Jurkat, Clone E6-1 (cell line): ENCODE measurements at places on chromosomes 5 and 9.

DNA sequence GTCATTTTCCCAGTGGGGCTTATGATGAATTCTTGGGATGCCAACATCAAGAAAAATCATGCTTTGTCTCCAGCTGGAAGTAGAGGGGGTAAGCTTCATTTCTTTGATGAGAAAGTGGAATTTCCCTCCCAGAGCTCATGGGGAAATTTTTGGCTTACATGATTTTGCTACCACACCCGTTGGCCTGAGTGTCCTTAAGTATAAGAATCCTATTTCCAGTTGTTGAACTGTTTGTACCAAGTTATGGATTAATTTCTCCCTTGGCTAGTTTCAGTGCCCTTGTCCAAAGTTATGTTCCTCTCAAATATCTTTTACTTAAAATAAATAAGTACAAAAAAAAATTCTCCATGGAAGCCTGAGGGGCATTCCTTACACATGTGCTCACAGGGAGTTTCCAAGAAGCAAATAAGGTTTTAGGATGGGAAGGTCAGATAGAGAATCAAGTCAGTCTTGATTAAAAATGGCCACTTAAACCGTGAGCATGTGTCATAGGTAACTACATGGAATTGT, 82.3 kb downstream of the PTCD2 start:
- DNase-seq: no peak

- DNase-seq: no peak
Measured at GRCh38 chr9:12314589-12314988, 378.6 kb upstream of the TYRP1 start.

GRCh38 chr5:138369261-138369660, 16.8 kb downstream of the KDM3B start:
- DNase-seq: no peak

DNA sequence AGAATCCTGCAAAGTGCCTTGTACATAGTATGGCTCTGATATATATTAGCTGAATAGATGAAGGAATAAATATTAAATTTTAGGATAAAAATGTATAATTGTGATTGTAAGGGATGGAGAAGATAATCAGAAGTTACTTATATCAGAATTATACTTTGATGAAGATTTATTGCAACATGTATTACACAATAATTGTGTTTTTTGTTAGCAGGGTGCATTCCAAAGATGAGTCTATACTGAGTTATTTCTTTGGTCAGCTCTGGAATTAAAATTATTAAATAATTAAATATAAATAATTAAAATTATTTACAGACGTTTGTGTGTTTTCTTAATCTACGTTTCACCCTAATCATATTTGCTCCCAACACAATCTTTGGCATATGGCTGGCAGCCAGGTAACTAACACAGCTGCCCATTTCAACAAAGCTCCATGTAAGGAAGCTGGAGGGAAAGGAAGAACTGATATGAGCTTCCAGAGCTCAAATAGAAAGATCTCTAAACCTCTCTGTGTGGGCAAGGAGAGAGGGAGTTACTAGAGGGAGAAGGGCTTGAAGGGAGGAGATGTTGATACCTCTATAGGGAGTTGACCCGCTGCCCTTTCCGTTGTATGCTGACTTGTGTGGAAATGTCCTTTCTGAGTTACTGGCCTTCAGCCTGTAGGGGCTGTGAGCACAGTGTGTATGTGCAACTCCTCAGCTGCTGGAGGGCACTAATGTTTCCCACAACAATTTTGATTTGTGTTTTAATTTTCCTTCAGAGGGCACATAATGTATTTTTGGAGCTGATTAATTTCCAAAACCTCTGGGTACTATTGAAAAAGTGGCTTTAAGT, 403.4 kb downstream of the MAN2A1 start:
- DNase-seq: no peak

DNA sequence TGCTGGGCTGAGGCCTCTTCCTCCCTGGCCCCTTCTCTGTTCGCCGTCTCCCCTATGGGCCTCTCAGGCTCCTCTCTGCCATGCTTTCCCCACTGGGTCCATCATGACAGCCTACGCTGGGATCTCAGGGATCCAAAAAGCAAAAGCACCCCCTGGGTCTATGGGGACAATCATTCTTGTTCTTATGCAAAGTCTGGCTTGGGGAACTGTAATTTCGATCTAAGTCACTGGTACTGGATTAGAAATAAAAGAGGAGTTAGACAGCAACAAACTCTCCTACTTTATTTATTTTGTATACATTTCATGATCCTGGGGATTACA, 86.6 kb downstream of the SLC38A9 start:
- DNase-seq: no peak

- no peak for DNase-seq
Measured at GRCh38 chr5:173595841-173596240, 20.6 kb downstream of the BOD1 start.

DNA sequence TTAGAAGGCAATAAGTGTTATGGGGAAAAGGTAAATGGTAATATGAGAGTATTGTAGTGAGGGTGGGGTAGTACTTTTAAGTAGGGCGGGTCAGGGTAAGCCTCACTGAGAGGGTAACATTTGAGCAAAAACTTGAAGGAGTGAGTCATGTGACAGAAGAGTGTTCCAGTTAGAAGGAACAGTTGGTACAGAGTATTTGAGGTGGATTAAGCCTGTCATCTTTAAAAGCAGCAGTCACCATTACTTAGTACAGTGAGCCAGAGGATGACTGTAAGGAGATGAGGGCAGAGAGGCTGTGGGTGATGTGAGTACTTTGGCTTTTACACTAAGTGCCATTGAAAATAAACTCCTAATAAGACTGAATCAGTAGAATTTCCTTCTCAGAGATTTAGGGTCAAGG, 54.8 kb downstream of the UBAP1 start:
- DNase-seq: no peak

- no peak for DNase-seq
Measured at GRCh38 chr5:9861666-9862256, 231.6 kb upstream of the TAS2R1 start.

DNA sequence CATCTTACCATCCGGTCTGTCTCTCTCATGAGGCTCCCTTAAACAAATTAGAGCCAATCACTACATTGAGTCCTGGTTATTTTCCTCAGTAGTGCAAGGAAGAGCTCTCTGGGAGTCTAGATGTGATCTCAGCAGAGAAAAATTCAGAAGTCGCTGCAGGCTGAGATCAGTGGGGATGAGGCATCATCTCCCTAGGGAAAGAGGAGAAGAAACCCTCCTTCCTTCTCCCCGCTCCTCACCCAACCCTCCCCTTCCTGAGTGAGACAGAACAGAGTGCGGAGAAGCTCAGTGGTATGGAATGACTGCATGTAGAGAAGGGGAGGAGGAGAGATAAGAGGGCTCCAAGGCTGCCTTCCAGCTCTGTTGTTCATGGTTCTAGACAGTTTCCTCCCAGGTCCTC, 80.5 kb downstream of the PAPPA start:
- DNase-seq: no peak

DNA sequence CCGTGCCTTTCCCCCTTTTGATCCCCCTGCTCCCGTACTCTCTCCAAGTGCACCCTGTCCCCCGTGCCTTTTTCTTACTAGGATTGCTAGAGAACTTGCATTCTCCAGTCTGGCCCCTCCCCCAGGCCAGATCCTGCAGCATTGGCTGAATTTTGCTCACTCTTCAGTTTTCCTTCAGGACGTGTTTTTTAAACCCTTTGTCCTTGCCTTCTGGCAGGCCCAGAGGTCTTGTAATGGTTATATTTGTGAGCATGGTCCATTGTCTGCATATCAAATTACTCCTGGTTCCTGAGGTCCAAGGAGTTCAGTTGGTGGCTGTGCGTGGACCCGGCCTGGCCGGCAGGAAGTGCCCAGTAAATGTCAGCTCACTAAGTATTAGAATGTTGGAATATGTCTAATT, 606 bp downstream of the TBC1D13 start:
- DNase-seq: no peak

GRCh38 chr9:5646116-5646515, 17.2 kb downstream of the RIC1 start:
- DNase-seq: no peak

- no peak for DNase-seq
Measured at GRCh38 chr5:43313854-43314457, 744 bp upstream of the HMGCS1 start.

DNA sequence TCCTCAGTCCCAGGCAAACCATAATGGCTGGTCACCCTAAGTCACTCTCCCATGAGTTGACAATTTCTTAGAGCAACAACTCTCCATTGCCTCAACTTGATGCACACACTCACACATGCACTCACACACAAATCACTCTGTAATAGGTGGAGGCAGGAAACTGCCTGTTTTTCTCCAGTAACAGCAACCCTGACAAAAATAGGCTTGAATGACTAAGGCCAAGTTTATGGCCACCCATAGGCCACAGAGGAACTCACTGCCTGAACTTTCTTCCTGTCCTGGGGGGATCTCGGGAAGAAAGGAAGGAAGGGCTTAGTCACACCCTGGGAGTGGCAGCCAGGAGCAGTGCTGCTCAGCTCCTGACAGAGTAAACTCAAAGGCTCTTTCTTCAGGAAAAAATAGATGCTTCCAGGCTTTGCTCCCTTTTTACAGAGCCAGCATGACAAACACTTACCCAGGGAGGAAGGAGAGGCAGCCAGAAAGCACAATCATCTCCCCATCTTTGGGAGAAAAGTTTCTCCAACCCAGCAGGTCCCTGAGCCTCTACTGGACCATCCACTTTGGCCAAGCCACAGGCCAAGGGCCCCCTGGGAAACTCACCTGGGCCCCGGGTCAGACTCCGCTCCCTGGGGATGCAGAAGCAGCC, 368 bp downstream of the SH3TC2 start:
- DNase-seq: no peak

DNA sequence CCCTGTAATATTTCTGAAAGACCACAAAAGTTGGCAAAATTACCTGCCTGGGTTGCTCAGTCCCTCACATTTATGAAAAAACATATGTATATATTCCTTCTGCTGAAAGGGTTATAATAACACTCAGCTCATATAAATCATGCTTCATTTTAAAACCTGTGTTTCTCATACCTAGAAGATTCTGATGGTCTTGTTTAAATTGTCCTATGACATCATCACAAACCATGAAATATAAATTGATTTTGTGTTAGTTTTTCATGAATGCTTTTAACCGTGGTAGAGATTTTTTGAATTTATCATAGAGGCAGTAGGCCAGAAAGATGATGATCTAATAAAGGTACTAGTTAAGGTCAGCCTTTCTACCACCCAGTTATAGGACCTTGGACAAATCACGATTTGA, 31.4 kb downstream of the SRFBP1 start:
- no peak for DNase-seq

GRCh38 chr9:14747111-14747510, 24.6 kb upstream of the CER1 start:
- no peak for DNase-seq
